NCI-H2029 treated with DMSO at 0.1 percent for 48 hours (cell line): ENCODE measurements at places on chromosomes 11 and 22.

- DNase-seq: no peak
These were observed 86.1 kb upstream of the BDNF start for GRCh38 chr11:27786331-27786730.

DNA sequence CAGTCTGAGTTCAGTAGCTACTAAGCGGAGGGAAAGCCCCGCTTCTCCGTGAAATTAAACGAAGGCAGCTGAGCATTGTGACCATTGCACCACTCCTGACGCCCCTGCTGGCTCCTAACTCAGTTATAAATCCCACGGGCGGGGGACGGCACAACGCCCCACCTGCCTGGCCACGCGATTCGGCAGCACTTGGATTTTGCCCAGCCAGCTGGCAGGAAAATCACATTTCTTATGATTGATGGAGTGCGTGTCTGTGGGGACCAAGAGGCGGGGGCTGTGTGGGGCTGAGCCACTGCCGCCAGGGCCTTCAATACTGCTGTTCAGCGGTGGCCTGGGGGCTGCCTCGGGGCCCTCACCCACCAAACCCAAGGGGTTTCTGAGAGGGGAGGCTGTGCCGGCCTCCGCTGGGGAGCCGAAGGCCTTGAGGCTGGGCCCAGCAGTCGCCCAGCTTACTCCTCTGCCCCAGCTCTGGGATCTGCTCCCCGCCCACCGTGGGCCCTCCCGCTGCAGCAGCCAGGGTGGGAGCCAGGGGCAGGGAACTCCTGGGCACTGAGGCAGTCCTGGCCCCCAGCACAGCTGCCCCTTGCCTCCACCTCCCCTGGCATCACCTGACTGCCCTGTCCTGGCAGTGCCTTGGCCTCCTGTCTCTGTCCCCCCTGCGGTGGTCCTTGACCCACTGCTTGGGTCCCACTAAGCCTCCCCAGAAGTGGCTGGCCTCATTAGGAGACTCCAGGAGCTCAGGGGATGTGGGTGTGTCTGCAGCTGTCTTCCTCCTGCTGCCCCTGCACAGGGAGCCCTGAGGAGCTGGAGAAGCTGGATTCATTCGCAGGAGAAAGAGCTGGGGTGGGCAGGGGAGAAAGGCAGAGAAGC is 30.7 kb downstream of the SHISAL1 start:
- DNase-seq: no peak

DNA sequence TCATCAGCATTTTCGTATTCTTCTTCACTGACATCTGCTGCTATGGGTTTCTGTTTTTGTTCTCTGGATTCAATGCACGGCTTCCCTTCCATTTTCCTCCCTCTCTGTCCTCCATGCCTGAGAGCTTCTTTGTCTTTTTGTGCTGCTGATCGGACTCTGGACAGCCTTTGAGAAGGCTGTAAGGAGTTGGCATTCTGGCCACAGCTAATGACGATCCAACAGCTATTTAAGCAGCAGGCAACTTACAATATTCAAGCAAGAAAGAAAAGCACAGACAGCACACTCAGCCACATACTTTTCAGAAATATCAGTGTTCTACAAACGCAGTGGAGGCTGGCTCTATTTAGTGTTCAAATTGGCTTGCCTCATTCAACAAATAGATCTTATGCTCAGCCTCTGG is 60.9 kb upstream of the ZC3H12C start:
- no peak for DNase-seq

DNA sequence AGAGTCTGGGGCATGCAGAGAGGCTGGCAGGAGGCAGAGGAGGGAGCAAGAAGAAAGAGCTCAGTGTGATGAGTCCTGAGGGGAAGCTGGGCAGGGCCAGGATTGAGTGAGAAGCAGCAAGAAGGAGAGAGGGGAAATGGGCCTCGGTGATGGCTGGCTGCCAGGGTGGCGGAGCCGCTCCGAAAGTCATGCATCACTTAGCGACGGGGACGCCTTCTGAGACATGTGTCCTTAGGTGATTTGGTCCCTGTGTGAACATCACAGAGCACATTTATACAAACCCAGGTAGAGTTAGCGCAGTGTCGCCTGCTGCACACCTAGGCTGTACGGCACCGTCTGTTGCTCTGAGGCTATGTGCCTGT is 15.1 kb downstream of the TBC1D22A start:
- DNase-seq: no peak

- no peak for DNase-seq
These were observed 20.3 kb downstream of the TEF start for GRCh38 chr22:41401781-41402648.

DNA sequence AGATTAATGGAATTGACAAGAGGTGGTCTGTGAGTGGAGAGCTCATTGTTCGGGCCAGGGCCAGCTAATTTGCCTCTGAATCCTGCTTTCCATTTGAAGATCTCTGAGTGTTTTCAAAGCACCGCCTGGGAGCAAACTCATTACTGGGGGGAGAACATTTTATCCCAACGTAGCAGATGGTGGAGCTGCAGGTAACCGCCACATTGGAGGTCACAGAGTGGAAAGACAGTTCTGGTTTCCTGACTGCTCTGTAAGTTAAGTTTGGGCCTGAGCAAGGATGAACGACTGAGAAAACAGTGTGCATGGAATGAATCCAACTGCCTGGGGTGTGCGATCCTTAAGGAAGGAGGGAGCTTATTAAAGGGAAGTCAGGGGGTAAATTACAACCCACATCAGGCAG is 30.5 kb downstream of the LMO2 start:
- no peak for DNase-seq

- no peak for DNase-seq
These were observed 29.4 kb downstream of the LGR4 start for GRCh38 chr11:27443227-27443626.

DNA sequence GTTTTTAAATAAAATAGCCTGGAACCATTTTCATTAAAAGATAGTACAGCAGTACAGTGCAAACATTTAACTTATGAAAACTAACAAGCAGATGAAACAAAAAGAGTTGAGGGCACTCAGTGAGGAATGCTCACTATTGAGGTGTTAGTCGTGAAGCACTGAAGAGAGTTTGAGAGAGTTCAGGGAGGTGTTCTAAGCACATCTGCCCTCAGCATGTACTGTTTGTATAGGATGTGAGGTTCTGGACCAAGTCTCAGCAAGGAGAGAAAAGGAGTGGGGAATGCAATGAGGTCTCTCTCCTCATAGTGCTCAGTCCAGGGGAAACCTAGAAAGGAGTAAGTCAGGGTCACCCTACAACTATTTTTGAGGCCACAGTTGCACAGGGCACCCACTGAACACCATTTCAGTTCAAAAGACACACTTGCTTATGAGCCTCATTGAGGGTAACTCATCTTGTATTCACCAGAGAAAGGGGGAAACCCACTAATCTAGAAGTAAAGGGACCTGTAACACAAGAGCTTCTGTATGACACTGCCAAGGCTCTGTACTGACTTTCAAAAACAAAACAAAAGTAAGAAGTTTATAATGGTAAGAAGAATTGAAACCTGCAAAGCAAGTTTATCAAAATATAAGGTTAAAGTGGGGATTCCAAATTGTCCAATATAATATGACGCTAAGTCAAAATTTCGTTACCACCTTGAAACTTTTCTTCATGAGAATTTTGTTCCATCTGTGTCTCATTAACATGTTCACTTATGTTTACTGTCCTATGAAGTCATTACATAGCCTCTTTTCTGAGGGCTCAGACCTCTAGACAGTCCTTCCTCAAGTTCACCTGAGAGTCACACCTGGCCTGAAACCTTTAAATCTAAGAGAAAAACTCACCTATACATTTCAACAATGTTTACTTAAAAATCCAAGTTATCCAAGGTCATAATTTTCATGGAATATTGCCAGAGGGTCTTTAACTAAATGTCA is 275.3 kb downstream of the ETS1 start:
- no peak for DNase-seq

DNA sequence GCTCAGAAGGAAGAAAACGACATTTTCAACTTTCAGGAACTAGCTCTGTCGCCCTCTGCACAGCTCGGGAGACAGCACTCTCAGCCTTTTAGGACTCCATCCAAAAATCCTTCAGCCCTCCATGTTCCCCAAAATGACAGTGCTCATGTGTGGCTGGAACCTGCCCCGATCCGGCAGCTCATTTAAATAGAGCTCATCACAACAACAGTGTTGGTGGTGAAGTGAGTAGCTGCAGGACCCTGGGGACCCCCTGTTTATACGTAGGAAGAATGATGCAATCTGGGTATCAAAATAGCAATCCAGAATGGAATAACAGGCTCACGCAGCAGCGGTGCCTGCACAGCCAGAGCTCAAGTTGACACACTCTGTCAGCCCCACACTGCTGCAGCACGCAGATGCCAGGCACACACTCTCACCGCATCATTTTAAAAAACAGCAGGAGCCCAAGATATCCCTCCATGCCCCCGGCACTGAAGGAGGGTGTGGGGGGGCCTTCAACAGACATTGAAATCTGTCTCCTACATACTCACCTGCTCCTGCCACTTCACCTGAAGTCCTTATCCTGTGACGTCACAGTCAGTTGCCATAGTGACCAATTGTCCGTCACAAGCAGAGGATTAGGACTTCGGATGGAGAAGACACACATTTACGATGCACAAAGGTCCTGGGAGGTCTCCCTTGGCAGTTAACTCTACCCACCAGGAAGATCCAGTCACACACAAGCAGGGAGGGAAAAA is 24.0 kb downstream of the TRIM66 start:
- DNase-seq: no peak

GRCh38 chr11:11244470-11245080 is 108.5 kb downstream of the CSNK2A3 start:
- DNase-seq: no peak

GRCh38 chr11:25702417-25702816 is 629.5 kb upstream of the ANO3 start:
- no peak for DNase-seq

DNA sequence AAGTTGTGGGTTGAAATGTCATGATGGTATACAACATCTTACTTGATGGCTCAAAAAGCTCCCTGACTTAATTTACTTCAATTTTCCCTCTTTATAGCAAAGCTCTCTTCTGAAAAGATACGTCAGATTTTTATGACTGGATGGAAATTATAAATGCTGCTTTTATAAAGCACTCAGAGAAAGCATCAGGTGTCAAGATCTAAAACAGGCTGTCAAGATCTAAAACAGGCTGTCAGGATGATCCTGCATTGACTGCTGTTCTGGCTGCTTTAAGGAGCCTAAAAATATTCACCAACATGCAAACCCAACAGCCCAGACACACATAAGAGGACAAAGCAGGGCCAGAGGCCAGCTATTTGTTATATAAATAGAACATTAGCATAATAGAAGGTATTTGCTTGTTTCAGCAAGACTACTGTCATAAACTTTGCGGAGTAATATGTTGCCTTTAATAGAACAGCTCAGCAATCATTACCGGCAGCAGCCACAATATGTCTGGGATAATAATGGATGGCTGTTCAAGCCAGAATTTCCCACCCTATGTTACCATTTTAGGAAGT is 77.3 kb upstream of the ANO5 start:
- no peak for DNase-seq

DNA sequence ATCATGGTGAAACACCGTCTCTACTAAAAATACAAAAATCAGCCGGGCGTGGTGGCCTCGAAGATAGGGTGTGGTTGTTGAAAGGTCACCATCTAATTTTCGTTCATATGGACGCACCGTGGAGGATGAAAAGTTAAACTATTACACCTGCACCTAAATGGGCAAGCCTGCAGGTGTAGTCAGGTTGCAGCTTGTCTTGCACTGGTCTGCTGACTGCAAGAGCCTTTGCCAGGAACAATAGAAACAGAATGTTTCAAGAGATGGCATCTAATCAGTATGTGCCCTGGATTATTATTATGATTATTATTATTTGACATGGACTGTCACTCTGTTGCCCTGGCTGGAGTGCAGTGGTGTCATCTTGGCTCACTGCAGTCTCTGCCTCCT is 908 bp downstream of the NADSYN1 start:
- no peak for DNase-seq

DNA sequence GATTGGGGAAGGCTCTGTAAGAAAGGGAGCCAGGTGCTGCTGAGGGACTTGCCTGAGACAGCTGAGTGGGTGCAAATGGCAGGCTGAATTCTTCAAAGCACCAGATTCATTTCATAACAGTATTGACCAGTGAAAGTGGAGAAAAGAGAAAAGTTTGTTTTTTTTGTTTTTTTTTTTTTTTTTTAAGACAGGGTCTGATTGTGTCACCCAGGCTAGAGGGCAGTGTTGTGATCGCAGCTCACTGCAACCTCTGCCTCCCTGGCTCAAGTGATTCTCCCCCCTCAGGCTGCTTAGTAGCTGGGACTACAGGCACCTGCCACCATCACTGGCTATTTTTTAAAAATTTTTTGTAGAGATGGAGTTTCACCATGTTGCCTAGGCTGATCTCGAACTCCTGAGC is 494.0 kb downstream of the MIAT start:
- no peak for DNase-seq

- DNase-seq: no peak
These were observed 113.5 kb downstream of the SLC1A2 start for GRCh38 chr11:35305670-35306382.

GRCh38 chr22:46250783-46251125 is 661 bp upstream of the CDPF1 start:
- no peak for DNase-seq

DNA sequence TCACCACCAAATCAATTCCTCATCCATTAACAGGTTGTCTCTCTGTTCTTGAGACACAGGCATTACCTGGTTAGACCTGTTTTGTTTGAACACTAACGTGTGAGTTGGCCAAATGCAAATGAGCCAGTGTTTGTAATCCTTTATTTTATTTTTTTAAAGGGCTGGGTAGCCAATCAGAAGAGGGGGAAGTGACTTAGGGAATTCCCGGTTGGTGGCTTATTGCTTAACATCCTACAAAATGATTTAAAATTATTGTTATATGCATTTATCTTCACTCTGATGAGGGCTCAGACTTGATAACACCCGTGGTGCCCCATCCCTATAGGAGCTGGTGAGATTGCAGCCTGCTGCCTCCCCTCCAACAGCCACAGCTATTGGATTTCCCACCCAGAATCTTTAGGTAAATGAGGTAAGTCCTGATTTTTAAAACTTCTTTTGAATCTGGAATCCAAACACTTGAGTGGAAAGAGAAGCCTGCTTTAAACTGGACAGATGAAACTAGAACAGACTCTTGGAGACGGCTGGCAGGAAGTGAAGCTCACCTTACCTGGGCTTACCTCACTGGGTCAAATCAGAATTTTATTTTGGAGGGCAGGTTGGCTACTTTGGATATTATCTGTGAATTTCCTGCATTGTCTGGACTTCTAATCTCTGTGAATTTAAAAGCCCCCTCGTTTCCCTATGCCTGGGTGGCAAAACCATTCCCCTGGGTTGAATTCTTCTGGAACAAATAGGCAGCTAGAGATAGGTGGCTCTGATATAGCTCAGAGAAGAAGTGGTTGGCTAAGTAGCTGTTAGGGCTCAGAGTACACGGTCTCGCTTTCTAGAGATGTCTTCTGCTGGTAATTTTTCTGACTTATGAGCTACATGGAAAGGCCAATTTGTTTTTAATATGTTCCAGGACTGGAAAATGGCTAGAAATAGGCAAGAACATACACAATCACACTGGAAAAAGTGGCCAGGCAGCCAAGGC is at the start of gene EHF:
Gene EHF (plus strand): TSS at position 274 of the 973 bp plus-strand sequence. CDS start 21,538 bp downstream, outside the sequence.
- DNase-seq: peak; percentile 32

GRCh38 chr11:106988151-106989077 is 29.9 kb downstream of the GUCY1A2 start:
- DNase-seq: no peak

DNA sequence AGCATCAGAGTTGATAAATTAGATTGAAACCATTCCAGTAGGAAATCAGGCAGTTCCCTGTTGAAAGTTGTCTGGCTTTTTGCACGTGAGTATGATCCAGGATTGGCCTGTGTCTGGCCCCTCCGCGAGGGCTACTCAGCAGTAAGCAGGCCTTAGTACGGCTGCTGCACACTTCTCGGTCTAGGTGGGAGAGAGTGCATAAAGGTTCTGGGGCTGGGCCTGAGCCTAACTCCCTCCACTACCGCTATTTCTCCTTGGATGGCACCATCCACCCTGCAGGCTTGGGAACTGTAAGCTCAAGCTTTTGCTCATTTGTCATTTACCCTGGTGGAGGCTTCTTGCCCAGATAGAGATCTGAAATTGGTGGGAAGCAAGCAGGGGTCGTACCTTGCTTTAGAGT is 22.0 kb downstream of the TUB start:
- DNase-seq: no peak
